Vagina (tissue), 2 donors: ENCODE measurements at places on chromosomes 4 and X.

- H3K36me3 ChIP-seq = no peaks in the 10 kb centered on the region
- H3K27me3 ChIP-seq = no peaks in the 10 kb centered on the region
- DNase-seq = no peak
- no peak overlapping the region for H3K4me3 ChIP-seq
These were observed 126.9 kb upstream of the FAM9B start for GRCh38 chrX:9160698-9161329.

DNA sequence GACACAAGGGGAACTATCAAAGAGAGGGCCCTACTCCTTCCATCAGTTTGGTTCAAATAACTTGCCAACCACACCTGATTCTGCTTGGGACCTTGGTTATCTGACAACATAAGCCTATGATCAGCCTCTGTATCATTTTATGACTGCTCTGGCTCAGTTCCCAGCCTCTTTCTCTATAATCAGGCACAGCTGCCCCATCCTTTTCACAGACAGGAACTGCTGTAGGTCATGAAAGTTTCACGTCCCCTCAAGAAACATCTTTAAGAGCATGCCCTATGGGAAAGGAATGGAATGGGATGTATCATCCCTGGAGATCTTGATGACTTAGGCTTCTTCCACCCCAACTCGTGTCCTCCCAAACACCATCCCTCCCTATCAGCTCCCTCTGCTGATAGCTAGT is 243.4 kb downstream of the AR start:
- H3K4me3 ChIP-seq = no peak overlapping the region
- no peak overlapping the region for H3K27ac ChIP-seq
- no peaks in the 10 kb centered on the region for H3K36me3 ChIP-seq
- no peaks in the 10 kb centered on the region for H3K4me1 ChIP-seq
- no peaks in the 10 kb centered on the region for H3K27me3 ChIP-seq

DNA sequence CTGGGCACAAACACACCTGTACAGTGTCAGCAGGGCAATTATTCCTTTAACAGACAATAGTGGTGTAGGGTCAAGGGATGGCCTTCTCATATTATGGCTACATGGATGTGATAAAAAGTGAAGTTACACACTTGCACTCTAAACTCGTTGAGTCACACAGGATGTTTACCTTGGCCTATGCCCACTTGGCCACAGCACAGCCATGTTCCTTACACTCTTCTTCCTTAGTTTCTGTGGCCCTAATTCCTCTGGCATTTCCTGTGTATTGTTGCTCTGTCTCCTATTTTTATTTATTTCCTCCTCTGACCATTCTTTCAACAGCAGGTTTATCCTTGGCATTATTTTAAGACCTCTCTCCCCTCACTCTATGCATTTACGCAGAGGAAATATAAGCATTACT is 86.8 kb upstream of the NPFFR2 start:
- H3K27me3 ChIP-seq = no peaks in the 10 kb centered on the region
- no peak for DNase-seq
- no peak overlapping the region for H3K27ac ChIP-seq
- no peak overlapping the region for H3K4me3 ChIP-seq
- H3K4me1 ChIP-seq = no peaks in the 10 kb centered on the region
- no peaks in the 10 kb centered on the region for H3K36me3 ChIP-seq

DNA sequence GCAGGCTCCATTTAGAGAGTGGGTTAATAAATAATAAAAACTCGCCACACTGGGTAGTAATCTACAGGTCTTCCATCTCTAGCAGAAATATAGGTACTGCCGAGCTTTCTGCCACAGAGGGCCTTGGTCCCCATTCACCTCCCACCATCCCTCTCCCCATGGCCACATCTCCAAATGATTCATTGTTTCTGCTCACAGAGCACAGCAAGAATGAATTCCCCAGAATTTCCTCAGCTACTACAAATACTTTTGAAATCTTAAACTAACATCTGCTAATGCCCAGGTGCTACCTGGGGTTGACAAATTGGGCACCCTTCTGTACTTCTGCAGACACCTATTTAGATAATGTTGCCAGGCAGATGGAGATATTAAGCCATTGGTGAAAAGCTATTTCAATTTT is 5.1 kb downstream of the PHEX start:
- DNase-seq = no peak
- no peaks in the 10 kb centered on the region for H3K27me3 ChIP-seq
- H3K4me1 ChIP-seq = no peaks in the 10 kb centered on the region
- no peak overlapping the region for H3K4me3 ChIP-seq

GRCh38 chrX:100695991-100696390 is 35.9 kb downstream of the SYTL4 start:
- no peaks in the 10 kb centered on the region for H3K4me1 ChIP-seq
- H3K36me3 ChIP-seq = no peaks in the 10 kb centered on the region
- no peak for DNase-seq

- no peaks in the 10 kb centered on the region for H3K27me3 ChIP-seq
- H3K4me1 ChIP-seq = no peaks in the 10 kb centered on the region
- DNase-seq = no peak
- H3K4me3 ChIP-seq = no peak overlapping the region
- no peak overlapping the region for H3K27ac ChIP-seq
- no peaks in the 10 kb centered on the region for H3K36me3 ChIP-seq
These were observed 833.1 kb downstream of the C4orf33 start for GRCh38 chr4:129929052-129929451.

- H3K4me3 ChIP-seq = no peak overlapping the region
- H3K27me3 ChIP-seq = no peaks in the 10 kb centered on the region
- DNase-seq = no peak
These were observed 497.3 kb upstream of the BOD1L1 start for GRCh38 chr4:14124816-14125215.

- no peaks in the 10 kb centered on the region for H3K36me3 ChIP-seq
- no peak for DNase-seq
- H3K27ac ChIP-seq = no peak overlapping the region
These were observed 322.9 kb downstream of the RAPGEF2 start for GRCh38 chr4:159425737-159426305.

GRCh38 chr4:122539861-122540465 is 80.9 kb downstream of the IL21 start:
- no peaks in the 10 kb centered on the region for H3K36me3 ChIP-seq
- H3K4me3 ChIP-seq = no peak overlapping the region
- H3K27ac ChIP-seq = no peak overlapping the region
- no peaks in the 10 kb centered on the region for H3K27me3 ChIP-seq
- no peaks in the 10 kb centered on the region for H3K4me1 ChIP-seq

DNA sequence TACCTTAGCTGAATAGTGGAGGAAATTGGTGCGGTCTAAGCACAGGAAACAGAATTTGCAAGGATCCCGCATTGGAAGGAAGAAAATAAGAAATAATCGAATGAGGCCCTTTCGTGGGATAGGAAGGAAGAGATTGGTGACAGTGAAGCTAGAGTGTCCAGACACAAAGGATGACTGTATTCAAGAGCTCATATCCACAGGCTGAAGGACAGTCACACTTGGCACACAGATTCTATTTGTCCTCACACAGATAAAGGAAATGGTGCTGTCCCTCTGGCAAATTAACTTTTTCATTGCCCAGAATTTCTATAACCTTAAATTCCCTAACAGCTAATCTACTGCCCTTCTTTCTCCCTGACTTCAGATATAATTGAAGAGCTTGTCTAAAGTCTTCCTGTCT is 2188.9 kb upstream of the TENM3 start:
- H3K27me3 ChIP-seq = no peaks in the 10 kb centered on the region
- H3K4me1 ChIP-seq = peaks cover 11% of the 10 kb centered on the region
- no peak overlapping the region for H3K4me3 ChIP-seq

DNA sequence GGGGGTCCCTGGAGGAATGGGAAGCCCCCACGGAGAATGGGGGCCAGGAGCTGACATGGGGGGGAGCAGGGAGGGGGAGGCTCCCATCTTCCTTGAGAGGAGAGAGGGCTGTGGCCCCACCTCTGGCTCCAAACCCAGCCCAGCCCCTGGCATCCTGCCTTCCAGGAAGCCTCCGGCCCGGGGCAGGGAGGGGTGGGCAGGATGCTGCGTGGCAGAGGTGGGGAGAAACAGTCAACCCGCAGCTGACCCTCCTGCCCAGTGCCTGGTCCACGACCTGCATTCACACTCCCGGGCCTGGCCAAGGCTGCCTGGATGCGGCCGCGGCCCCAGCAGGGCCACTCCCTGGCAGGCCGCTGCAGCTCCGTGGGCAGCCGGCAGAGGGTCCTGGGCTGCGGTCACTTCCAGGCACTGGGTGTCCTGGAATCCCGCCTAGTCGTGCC is 39.0 kb downstream of the CPLX1 start:
- H3K27ac ChIP-seq = peak overlapping the region; percentile 24
- peak overlapping the region; percentile 42 for H3K4me3 ChIP-seq
- peaks cover 7% of the 10 kb centered on the region for H3K27me3 ChIP-seq

- no peaks in the 10 kb centered on the region for H3K27me3 ChIP-seq
- no peak for DNase-seq
- H3K27ac ChIP-seq = peak overlapping the region; percentile 82
- no peaks in the 10 kb centered on the region for H3K36me3 ChIP-seq
- peak overlapping the region; percentile 62 for H3K4me3 ChIP-seq
These were observed 855 bp downstream of the GPRASP2 start for GRCh38 chrX:102712981-102713625.

- no peaks in the 10 kb centered on the region for H3K4me1 ChIP-seq
- no peak overlapping the region for H3K4me3 ChIP-seq
- no peak for DNase-seq
- no peak overlapping the region for H3K27ac ChIP-seq
- no peaks in the 10 kb centered on the region for H3K36me3 ChIP-seq
These were observed 289.4 kb downstream of the ANKRD50 start for GRCh38 chr4:124423160-124423559.

GRCh38 chr4:163922302-163922701 is 427.8 kb downstream of the TMA16 start:
- H3K4me1 ChIP-seq = no peaks in the 10 kb centered on the region
- no peaks in the 10 kb centered on the region for H3K36me3 ChIP-seq
- H3K4me3 ChIP-seq = no peak overlapping the region
- H3K27ac ChIP-seq = no peak overlapping the region
- DNase-seq = no peak

DNA sequence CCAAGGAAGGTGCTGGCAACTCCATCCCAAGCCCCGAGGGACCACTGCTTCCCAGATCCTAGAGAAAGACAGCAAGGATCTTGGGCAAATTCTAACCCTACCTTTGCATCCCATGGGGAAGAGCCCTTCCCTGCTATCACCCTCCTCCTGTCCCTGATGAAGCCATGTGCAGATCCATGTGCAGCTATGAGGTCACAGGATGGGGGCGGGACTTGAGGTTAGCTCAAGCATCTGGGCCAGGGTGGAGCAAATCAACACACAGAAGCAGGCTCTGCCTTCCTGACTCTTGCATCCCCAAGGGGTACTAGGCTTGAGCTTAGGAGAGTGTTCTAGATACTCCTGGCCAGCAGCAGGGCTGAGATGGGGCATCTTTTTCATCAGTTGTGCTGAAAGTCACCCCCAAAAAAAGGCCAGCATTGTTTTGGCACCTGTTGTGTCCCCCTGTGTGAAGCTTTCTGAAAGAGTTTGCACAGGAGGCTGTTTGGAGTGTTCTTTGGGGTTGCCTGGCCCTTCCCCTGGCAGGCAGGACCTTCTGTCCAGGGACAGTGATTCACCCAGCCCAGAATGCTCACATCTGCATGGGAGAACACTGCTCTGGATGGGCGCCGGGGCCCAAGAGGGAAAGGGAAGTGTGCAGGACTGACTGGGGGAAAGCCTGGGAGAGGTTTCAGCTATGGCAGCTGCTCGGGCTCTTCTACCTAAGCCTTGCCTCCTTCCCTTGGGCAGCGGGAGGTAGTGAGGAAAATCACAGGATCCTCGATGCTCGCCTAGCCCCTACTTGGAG is 50.8 kb downstream of the PRPS1 start:
- H3K27ac ChIP-seq = peak overlapping the region; percentile 88
- no peaks in the 10 kb centered on the region for H3K36me3 ChIP-seq
- H3K27me3 ChIP-seq = no peaks in the 10 kb centered on the region
- H3K4me3 ChIP-seq = no peak overlapping the region
- peaks cover 60% of the 10 kb centered on the region for H3K4me1 ChIP-seq

GRCh38 chr4:177489471-177490246 is 47.4 kb upstream of the AGA start:
- DNase-seq = no peak
- H3K27ac ChIP-seq = no peak overlapping the region
- H3K36me3 ChIP-seq = no peaks in the 10 kb centered on the region

- H3K4me3 ChIP-seq = peak overlapping the region; percentile 6
- no peaks in the 10 kb centered on the region for H3K27me3 ChIP-seq
- H3K27ac ChIP-seq = no peak overlapping the region
- peaks cover 17% of the 10 kb centered on the region for H3K4me1 ChIP-seq
- DNase-seq = no peak
These were observed 136.0 kb downstream of the FAM53A start for GRCh38 chr4:1547856-1548826.

DNA sequence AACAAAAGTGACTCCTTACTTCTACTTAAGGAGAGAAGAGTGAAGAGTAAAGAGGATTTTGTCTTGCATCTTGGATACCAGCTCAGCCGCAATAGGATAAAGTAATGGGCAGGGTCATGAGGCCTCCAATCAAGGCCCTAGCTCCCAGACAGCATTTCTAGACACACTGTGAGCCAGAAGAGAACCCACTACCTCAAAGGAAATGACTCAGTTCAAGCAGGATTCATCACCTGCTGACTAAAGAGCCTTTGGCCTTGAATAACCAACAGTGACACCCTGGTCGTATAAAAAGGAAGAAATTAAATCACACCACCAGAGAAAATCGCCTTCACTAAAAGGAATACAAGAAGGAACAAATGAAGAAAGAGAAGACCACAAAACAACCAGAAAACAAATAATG is 416.1 kb downstream of the PCDH18 start:
- no peak for DNase-seq
- no peaks in the 10 kb centered on the region for H3K4me1 ChIP-seq
- H3K4me3 ChIP-seq = no peak overlapping the region
- H3K27me3 ChIP-seq = no peaks in the 10 kb centered on the region
- H3K27ac ChIP-seq = no peak overlapping the region
- no peaks in the 10 kb centered on the region for H3K36me3 ChIP-seq

- H3K27me3 ChIP-seq = no peaks in the 10 kb centered on the region
- no peak overlapping the region for H3K4me3 ChIP-seq
- no peaks in the 10 kb centered on the region for H3K4me1 ChIP-seq
- no peaks in the 10 kb centered on the region for H3K36me3 ChIP-seq
These were observed 52.3 kb upstream of the CLNK start for GRCh38 chr4:10736895-10737294.

- DNase-seq = no peak
- H3K27me3 ChIP-seq = peaks cover 38% of the 10 kb centered on the region
- H3K27ac ChIP-seq = no peak overlapping the region
- H3K4me3 ChIP-seq = no peak overlapping the region
- H3K4me1 ChIP-seq = peaks cover 12% of the 10 kb centered on the region
These were observed 4.7 kb upstream of the NKX6-1 start for GRCh38 chr4:84503495-84504437.

DNA sequence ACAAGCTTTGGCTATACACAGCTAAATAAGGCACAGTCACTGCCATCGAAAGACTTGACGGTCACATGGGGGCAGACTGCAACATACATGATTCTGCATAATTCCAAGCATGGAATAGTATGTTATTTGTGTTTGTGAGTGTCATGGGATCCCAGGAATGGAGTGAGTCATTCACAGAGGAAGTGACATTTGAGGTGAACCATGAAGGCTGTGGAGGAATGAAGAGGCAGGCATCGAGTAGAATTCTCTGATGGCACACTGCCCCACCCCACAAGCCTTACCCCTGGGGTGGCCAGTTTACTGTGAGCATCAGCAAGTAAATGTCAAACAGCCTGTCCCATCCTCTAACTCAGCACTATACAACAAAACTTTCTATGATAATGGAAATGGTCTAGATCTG is 619.7 kb downstream of the MID1IP1 start:
- no peak overlapping the region for H3K27ac ChIP-seq
- no peaks in the 10 kb centered on the region for H3K4me1 ChIP-seq
- no peak for DNase-seq
- no peaks in the 10 kb centered on the region for H3K36me3 ChIP-seq
- no peak overlapping the region for H3K4me3 ChIP-seq
- no peaks in the 10 kb centered on the region for H3K27me3 ChIP-seq

GRCh38 chrX:2325076-2325784 is 175.5 kb downstream of the DHRSX start:
- H3K36me3 ChIP-seq = no peaks in the 10 kb centered on the region
- no peak for DNase-seq
- H3K4me3 ChIP-seq = peak overlapping the region; percentile 39
- H3K27ac ChIP-seq = peak overlapping the region; percentile 53
- H3K4me1 ChIP-seq = peaks cover 6% of the 10 kb centered on the region
